ENCODE measurements at places on chromosomes 13 and 19.

DNA sequence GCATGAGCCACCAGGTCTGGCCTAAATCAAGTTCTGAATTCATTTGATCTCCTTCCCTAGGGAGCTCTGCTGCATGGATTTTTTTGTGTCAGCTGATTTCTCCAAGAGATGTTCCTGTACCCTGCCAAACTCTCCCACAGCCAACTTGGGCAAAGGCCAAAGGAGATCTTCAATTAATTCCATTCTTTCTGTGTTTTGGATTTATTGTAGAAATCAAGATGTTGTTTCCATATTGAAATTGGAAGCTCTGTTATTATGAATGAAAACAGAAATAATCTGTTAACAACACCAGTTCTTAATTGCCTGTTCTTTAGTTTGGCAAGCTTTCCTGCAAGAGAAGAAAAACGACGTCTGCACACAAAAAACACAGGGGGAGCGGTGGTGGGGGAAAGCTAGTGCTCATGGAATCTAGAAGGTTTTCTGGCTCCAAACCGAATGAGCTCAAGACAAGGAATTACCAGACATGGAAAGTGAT, 86.5 kb upstream of the ABCC4 start:
- no peak for DNase-seq

DNA sequence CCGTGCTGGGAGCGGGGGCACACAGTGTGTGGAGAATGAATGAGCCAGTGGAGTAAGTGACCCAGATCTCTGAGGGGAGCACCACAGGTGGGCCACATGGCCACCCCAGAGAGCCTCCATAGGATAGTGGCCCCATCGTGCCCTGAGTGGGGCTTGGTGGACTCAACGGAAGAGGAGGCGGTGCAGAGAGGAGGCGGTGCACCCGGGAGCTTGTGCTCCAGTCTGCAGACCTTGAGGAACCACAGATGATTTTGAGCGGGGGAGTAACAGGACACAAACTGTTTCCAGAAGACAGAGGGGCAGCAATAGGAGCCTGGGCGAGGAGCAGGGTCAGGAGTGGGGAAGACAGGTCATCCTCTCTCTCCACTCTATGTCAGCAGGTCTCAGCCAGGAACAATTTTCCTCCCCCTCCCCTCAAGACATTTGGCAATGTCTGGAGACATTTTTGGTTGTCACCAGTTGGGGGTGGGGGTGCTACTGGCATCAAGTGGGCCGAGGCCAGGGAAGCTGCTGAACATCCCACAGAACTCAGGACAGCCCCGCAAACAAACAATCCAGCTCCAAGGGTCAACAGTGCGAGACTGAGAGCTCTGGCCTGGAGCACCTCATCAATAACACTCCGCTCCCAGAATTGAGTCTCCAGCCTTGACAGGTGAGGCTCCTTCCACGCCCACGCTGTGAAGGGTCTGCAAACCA, 182.2 kb downstream of the USP12 start:
- DNase-seq, result no peak

DNA sequence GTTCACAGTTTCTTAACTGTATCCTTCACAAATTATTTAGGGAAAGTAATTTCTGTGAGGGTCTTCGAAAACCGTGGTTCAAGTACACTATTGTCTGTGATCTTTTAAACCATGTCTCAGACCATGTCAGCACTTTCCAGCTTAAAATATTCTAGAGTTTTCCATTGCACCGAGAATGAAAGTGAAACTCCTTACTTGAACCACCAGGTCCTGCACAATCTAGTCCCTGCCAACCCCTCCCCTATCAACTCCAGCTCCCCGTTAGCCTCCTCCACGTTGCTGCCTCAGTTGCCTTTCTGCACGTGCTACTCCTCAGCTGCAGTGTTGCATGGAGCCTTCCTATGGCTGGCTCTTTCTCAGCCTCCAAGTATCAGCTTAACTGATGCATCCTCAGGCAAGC, 7.2 kb upstream of the STARD13 start:
- no peak for DNase-seq

DNA sequence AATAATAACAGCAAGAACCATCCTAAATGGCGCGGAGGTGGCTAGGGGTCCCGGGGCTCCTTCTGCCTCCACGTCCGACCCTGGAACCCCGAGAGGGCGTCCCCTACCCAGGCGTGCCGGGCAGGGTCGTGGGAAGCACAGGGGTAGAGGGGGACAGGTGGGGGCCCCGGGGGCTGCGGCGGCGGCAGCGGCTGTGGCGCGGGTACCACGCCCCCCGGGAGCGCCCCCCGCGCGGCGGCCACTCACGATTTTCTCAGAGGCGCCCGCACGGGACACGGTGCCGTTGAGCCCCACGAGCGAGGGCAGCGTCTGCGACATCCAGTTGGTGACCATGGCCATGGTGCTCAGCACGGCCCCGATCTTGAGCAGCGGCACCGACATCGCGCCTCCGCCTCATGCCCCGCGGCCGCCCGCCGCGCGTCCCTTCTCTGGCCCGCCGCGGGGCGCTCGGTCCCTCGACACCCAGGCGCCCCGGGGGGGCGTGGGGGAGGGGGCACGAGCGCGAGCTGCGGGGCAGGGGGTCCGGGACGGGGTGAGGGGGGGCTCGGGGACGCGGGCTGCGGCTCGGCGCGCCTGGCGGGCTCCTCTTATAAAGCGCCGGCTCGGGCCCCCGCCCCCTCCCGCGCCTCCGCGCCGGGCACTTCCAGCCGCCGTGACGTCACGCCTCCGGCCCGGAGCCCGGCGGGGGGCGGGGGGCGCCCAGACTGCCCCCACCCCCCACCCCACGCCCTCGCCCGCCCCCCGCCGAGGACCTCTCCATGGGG, 22.9 kb downstream of the OLFM2 start:
- no peak for DNase-seq

DNA sequence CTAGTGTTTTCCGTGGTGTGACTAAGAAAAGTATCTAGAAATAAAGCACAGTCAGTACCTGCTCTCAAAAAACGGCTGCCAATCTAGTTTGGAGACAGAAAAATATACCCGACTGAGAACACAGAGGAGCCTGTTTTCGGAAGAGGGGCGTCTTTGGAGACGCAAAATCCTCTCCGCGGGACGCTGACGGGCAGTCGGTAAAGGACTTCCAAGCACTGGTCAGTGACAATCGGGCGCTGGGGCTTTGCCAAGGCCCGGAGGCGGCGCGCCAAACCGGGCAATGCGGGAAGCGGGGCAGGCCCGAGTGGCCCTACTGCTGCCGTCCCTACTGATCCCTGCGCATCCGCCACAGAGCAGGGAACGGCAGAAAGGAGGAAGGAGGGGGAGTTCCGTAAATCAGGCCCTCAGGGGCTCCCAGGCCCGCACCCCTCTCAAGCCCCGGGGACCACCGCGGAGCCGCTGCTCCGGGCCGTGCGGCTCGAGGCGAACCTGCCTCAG, 588 bp upstream of the DPY19L3 start:
- no peak for DNase-seq

- DNase-seq, result no peak
Observed at GRCh38 chr19:47023448-47023794, 3.8 kb downstream of the NPAS1 start.

GRCh38 chr13:109494925-109495369, 291.4 kb downstream of the IRS2 start:
- no peak for DNase-seq

GRCh38 chr13:44734201-44734707, 158.1 kb upstream of the TSC22D1 start:
- no peak for DNase-seq

- no peak for DNase-seq
Observed at GRCh38 chr13:110105136-110105535, 201.8 kb downstream of the COL4A1 start.

DNA sequence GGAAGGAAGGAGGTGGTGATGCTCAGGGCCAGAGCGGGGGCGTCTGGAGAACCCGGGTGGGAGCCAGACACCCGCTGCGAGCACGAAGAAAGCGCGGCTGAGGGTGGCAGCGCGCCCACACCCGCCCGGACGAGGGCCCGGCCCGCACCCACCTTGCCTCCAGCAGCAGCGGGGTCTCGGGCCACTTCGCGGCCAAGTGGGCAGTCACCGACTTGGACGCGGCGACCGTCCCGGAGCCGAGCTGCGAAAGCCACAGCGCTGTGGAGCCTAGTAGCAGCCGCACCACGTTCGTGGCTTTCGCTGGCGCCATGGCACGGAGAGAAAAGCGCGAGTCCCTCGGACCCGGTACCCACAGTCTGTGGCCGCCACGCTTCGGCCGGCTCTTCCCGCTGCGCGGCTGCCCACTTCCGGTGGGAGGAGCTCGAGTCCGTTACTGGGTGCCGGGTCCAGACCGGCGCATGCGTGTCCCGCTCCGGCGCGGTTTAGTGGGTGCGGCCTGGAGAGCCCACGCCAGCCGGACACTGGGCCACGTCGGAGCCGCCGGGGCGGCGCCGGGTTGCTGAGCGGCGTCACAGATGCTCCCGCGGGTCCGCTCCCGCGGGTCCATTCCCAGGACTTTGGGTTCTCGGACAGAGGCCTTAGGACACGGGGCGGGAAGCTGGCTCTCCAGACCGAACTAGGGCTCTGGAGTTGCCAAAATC, at the start of gene UGGT2:
TSS of gene UGGT2 (minus strand) at position 399 of the 701 bp plus-strand sequence. CDS start at position 310, 89 bp downstream.
- peak; percentile 96 for DNase-seq

GRCh38 chr19:49356382-49356781, 5.8 kb downstream of the TEAD2 start:
- DNase-seq, result no peak

Data from GM12865 (cell line).